ENCODE measurements at places on chromosomes 16 and 17. TPM values are rescaled to one million over a fixed set of nuclear protein-coding genes. Genes with fewer than 3 reads are reported as not detected.

TBC1D26 gene
- total RNA-seq, result 0.19 TPM

MYOCD gene
- not detected for total RNA-seq

CCDC40 gene
- 1.5 TPM for total RNA-seq

CHD9NB gene
- 1.8 TPM for total RNA-seq

C16orf90 gene
- total RNA-seq, result not detected

RHBDL3 gene
- total RNA-seq, result under 0.01 TPM

KRTAP4-4 gene
- not detected for total RNA-seq

TMIGD1 gene
- total RNA-seq, result not detected

Data from endothelial cell of coronary artery (primary cell).